ENCODE measurements at places on chromosomes 1 and 21.

GRCh38 chr21:36235058-36235582 lies 78.5 kb downstream of the DOP1B start:
- DNase-seq: no peak

DNA sequence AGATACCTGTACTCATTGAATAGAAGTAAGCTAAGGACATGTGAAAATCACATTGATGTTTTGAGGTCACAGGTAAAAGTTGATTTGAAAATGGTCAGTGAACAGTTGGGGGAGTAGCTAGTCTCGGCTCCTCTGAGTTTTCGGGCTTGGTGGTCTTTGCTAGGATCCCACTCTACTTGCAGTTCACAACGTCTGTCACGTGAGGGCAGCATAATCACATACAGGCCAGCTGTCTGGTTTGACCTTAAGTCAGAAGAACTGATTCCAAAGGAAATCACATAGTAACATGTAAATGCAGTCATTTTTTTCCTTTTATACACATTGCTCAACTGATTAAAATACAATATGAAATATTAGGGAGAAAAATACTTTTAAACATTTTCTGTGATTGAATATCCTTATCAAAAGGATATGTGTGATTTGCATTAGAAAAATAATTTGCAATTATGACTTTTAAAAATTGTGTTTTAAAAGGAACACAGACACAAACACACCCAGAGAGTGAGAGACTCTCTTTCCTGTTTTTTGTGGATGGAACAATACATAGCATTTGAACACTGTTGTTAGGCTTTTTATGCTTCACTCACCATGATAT lies 21.8 kb upstream of the PDC start:
- no peak for DNase-seq

DNA sequence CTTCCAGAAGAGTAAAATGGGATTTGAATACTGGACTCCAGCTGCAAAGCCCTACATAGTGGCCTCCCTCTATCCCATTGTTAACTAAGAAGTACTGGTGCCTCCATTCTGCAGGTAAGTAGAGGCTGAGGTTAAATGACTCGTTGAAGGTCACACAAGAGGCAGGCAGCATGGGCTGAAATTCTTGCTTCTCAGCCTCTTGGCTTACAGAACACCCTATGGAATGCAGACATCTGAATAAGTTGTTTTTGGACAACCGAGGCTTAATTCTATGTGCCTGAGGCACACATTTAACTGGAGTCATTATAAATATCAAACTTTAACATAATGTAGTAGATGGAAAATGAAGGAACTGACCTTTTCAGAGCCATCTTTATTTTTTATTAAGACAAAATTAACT lies 5.7 kb downstream of the DNAJC11 start:
- no peak for DNase-seq

DNA sequence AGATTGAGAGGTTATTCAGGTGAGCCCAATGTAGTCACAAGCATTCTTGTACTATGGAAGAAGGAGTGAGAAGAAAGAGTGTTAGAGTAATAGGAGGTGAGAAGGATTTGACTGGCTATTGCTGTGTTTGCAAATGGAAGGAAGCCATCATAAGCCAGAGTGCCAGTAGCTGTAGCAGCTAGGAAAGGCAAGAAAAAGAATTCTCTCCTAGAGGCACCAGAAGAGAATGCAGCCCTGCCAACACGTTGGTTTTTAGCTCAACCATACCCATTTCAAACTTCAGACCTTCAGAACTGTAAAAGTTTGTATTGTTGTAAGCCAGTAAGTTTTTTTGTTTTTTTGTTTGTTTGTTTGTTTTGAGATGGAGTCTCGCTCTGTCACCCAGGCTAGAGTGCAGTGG lies 8.9 kb upstream of the IL12RB2 start:
- DNase-seq: no peak

DNA sequence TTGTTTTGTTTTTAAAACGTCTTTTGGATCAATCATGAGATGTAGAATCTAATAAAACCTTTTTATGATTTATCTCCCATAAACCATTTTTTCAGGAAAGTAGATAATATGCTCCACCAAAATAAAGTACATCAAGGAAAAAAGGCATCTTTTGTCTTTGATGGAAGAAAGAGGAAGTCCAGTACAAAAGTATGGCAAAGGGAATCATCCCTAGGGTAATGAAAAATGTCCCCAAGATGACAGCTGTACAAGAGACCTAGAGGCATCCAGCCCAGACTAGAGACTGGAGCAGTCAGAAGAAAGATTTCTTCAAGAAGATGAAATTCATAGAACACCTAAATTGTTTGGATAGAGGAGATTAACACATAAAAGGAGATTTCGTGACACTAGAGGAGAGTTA lies 32.3 kb upstream of the GFI1 start:
- DNase-seq: no peak

- peak; percentile 42 for DNase-seq
Observed at GRCh38 chr1:170562646-170563338, 30.8 kb downstream of the GORAB start.

GRCh38 chr1:11413986-11414391 lies 65.0 kb upstream of the DISP3 start:
- no peak for DNase-seq

DNA sequence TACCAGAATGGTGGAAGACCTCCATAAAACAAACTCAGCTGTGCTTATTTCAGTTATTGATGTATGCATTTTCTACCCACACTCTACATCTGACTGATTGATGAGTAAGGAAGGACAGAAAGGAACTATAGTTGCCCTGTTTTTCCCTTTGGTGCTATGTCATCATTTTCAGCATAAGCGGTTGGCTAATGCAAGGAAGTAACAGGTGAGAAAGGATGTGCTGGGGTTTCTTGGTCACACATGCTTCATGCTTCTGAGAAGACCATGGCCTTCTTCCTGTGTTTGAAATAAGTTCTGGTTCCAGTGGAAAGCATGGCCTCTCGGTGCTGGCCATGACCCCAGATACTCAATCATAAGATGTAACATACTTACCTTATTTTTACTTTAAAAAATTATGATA lies 541.2 kb downstream of the PTPRU start:
- no peak for DNase-seq

GRCh38 chr1:52345252-52345651 lies 20.8 kb downstream of the CC2D1B start:
- DNase-seq: no peak

- DNase-seq: no peak
Observed at GRCh38 chr1:155174324-155175280, 953 bp downstream of the TRIM46 start.

DNA sequence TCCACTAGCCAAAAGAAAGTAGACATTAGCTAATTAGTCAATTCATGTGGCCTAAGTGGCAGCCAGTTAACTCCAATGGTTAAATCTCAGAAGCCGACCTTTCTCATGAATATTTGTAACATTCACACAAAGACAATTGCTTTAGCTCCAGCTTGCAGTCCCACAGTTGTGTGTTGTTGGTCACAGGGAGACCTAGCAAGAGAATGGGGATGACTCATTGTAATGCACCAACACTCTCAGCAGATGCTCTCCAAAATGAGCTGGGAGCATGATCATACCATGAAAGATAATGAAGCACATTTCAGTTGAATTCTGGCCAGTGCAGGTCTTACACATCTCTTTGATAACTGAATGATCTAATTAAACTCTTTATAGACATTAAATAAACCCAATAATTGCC lies 160.4 kb downstream of the HLX start:
- DNase-seq: no peak

- no peak for DNase-seq
Observed at GRCh38 chr1:17356387-17357026, 15.5 kb upstream of the PADI6 start.

DNA sequence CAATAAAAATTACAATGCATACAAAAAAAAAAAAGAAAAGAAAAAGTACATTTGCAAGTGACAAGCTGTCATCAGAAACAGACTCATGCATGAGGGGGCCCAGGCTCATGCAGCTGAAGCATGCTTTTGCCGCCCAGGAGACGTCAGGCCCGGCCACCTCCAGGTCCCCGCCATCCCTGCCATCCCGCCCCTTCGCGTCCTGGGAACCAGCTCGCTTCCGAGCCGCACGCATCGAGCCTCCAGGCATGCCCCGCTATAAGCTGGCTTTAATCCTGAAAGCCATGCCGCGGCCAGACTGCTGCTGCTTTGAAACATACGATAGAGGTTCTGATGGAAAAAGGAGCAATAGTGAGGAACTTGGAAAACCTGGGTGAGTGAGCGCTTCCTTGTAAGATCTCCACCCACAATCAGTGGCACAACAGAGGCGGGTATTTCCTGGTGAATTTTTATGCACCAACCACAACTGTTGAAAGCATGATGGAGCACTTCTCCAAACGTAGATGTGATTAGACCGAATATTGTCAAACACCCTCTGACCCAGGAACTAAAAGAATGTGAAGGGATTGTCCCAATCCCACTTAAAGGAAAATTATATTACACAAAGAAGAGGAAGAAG lies 113.7 kb downstream of the FAF1 start:
- DNase-seq: no peak

- DNase-seq: no peak
Observed at GRCh38 chr1:215888159-215888558, 321.1 kb downstream of the KCTD3 start.

GRCh38 chr1:220003610-220004299 lies 42.5 kb downstream of the EPRS1 start:
- no peak for DNase-seq

GRCh38 chr1:65437616-65438015 lies 17.1 kb downstream of the LEPR start:
- no peak for DNase-seq

DNA sequence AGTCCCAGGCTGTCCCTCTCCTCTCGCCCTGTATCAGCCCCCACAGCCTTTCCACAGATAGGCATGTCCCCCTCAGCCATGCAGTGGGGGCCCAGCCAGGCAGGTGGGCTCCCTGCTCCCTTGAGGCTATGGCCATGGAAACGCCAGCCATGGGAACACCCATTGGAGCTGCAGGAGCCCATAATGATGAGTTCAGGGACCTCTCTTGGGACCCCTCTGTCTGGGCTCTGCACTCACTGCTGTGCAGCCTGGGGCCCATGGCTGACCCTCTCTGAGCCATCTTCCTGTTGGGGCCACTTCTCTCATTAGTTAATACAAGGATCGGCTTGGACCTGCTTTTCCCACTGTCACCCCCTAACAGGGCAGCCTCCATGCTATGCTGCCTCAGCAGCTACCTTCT lies 33.2 kb downstream of the WNT3A start:
- DNase-seq: no peak

DNA sequence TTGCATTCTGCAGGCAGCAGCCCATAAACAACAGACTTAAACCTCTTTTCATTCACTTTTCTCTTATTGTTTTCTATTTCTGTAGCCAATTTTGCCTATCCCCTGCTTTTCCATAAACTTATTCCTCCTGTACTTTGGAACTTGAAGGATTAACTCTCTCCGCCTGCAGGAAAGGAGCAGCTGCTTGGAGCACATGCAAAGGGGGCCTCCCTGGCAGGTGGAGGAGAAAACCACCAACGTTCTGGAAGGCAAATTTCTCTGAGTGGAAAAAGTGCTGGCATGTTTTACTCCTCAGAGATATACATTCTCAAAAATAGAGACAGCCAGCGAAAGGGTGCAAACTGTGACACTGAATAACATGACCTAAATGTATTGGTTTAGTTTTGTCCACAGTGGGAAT lies 33.6 kb downstream of the RGS21 start:
- no peak for DNase-seq

- no peak for DNase-seq
Observed at GRCh38 chr1:208584167-208584755, 340.1 kb upstream of the PLXNA2 start.

- DNase-seq: peak; percentile 65
Observed at GRCh38 chr1:61141288-61142042, 59.1 kb downstream of the NFIA start.

DNA sequence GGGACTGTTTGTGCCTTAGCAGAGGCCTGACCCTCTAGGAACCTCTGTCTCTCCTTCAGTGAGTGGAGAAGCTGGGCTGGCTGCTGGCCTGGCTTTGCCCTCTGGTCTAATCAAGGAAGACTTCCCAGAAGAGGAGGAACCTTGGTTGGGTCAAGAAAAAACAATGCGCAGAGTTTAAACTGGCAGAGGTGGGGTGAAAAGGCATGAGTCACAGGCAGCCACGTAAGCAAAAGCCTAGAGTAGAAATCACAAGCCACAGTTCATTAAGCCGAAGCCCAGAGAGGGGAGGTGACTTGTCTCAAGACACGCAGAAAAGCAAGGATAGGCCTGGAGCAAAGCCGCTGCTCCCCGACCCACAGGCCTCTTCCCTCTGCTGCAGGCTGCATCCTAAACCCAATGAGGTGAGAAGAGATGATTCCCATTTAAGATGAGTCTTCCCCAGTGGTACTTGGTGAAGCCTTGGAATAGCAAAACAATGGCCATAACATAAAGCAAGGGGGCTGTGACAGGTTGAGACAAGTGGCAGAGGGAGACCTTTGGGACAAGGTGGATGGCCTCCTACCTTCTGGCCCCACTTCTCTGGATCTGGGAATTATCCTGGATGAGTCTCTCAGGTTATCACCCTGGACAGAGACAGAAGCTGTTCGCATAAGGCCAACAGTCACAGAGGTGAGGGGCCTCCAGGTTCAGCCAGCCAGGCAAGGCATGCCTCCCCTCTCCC lies 7.7 kb downstream of the PDZK1IP1 start:
- DNase-seq: no peak

DNA sequence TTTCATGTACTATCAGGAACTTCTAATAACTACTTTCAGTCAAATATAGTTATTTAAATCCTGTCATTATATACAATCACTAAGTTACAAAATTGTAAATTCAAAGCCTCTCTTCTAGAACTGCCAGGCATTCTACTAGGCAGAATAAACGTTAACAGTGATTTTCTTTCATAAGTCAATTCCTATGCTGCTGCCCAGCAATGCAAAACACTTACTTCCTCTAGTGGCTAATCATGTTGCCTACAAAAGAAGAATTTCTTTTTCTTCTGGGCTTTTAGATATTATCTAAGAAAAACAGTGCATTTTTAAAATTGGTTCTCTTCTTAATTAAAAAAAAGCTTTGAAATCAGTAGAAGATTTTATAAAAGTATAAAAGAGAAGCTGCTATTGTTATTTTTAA lies 509.8 kb upstream of the ADAMTS5 start:
- no peak for DNase-seq

GRCh38 chr1:2543543-2544092 lies 12.6 kb upstream of the TNFRSF14 start:
- no peak for DNase-seq

- no peak for DNase-seq
Observed at GRCh38 chr1:112696578-112697314, 10.2 kb downstream of the RHOC start.

DNA sequence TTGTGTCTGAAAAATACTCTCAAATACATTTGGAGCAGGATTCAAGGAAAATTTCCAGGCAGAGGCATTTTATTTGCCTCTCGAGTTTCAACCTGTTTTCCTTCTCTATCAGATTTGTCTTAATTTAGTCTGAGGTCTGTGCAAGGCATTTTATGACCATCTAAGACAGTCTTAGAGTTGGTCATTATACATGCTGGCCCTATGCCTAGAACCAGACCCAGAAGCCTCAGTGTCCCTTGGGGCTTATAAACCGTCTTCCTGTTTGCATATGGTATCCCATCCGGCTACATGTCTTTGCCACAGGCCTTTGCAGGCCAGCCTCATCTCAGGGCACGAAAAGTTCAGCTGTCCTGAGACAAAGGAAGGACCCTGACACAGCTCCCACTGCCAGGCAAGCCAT lies 346.1 kb downstream of the SIPA1L2 start:
- DNase-seq: no peak

All from HS-5 (cell line).